CD4-positive, alpha-beta T cell treated with Interleukin-6 at 100 ng/mL for 8 hours (primary cell): ENCODE measurements at places on chromosomes 7 and 10.
A peak's percentile ranks its signal among the peaks of the same experiment; 100 is the strongest.

GRCh38 chr7:24169077-24169624 lies 114.8 kb upstream of the NPY start:
- DNase-seq, result no peak

- DNase-seq, result no peak
These were observed 119.4 kb downstream of the ST7 start for GRCh38 chr7:117072620-117073118.

DNA sequence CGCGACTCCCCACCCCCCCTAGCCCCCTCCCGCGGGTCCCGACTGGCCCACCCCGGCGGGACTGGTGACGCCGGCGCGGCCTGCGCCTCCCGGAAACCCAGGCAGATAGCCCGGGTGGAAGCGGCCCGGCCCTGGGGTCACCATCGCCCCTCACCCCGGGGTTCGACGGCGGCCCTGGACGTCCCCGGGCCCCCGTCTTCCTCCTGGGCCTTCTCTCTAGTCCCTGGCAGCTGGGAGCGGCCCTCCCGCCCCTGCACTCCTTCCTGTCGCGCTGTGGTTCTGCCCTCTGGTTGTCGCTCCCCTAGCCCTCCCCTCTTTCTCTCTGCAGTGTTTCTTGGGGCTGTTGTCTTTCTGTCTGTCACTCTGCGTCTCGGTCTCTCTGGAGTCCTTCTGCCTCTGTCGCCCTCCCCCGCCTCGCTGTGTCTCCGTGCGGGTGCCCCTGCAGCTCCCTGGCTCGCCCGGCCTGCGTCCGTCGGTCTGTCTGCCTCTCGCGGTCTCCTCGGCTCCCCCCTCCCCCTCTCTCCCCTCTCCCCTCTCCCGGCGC lies 90.5 kb upstream of the PAX2 start:
- no peak for DNase-seq

GRCh38 chr7:101877882-101878591 lies 60.6 kb downstream of the CUX1 start:
- no peak for DNase-seq

- no peak for DNase-seq
These were observed 46.2 kb downstream of the ICA1 start for GRCh38 chr7:8215648-8216333.

GRCh38 chr7:106561666-106562411 lies 99.1 kb downstream of the CCDC71L start:
- no peak for DNase-seq

DNA sequence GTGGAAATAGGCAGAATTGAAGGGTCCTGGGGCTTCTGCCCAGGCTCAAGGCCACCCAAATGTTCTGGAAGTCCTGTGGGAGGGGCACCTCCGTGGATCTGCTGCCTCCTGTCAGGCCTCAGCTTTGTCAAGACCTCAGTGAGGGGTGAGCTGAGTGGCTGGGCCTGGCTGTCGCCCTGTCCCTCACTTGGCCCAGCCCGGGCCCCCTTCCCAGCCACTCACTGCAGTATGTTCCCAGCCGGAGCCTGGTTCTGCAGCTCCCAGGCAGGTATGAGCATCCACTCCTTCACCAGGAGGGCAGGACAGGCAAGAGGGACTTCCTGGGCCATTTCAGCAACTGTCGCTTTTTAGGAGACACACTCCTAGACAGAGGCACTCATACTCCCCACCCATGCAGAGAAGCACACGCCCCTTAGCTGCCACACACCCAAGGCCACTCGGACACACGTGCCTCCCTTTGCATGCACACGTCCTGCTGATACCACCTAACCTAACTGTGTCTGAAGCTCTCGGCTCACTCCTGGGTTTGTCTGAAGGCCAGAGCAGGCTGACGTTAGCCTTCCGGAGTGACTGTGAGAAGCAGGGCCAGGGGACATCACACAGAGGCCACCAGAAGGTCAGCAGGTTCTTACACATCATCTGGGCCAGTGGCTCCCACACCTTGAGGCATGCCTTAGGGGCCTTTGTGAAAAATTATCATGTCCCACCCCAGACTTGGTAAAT lies 72.2 kb upstream of the COL13A1 start:
- no peak for DNase-seq

DNA sequence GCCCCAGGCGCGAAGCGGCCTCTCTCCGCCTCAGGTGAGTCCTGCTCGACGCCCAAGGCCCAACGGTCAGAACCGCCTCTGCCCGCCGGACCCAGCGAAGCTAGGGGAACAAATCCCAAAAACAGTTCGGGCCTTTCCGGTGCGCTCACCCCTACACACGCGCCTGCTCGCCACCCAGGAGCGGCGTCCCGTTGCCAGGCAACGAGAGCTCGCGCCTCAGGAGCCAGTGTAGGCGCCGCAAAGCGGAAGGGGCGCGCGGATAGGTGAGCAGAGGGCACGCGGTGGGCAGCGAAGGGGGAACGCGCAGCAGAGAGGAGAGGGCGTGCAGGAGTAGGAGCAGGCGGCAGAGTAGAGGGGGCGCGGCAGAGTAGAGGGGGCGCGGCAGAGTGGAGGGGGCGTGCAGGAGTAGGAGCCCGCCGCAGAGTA lies at the start of the genes DYDC1 and DYDC2:
TSS of gene DYDC1 (minus strand) at position 193 of the 426 bp plus-strand sequence. CDS start 4,154 bp downstream, outside the sequence.
TSS of gene DYDC2 (plus strand) at position 219 of the 426 bp plus-strand sequence. CDS start 5,663 bp downstream, outside the sequence.
- DNase-seq, result peak; percentile 48

DNA sequence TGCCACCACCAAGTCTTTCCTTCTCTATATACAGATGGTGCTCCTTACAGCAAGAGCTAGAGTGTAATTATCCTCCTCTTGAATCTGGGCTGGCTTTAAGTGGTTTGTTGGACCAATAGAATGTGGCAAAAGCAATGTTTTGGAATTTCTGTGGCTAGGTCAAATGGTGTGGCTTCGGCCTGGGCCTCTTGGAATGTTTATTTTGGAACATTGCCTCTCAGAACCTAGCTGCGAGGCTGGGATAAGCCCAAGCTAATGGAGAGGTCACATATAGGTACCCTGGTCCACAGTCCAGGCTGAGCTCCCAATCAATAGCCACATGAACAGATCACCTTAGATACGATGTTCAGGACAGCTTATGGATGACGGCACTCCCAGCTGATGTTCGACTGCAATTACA lies 556.7 kb downstream of the TYW1 start:
- DNase-seq, result no peak

DNA sequence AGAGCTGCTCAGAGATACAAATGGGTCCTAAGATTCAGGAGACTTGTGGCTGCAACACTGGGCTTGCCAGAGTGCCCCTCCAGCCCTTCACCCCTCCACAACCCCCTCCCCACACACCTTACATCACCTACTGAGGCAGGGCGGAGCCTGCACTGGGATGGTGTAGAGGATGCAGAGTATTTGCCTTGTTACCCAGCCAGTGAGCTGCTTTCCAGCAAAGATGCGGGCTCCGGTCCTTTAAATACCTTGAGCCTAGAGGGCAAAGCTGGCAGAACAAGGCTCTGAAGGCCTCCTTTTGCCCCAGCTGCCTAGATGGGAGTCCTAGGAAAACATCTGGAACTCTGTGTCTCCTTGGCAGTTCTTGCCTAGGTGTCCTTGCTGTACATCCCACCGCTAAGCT lies 34.6 kb downstream of the KAZALD1 start:
- no peak for DNase-seq

- no peak for DNase-seq
These were observed 25.1 kb downstream of the RAB18 start for GRCh38 chr10:27529010-27529783.

DNA sequence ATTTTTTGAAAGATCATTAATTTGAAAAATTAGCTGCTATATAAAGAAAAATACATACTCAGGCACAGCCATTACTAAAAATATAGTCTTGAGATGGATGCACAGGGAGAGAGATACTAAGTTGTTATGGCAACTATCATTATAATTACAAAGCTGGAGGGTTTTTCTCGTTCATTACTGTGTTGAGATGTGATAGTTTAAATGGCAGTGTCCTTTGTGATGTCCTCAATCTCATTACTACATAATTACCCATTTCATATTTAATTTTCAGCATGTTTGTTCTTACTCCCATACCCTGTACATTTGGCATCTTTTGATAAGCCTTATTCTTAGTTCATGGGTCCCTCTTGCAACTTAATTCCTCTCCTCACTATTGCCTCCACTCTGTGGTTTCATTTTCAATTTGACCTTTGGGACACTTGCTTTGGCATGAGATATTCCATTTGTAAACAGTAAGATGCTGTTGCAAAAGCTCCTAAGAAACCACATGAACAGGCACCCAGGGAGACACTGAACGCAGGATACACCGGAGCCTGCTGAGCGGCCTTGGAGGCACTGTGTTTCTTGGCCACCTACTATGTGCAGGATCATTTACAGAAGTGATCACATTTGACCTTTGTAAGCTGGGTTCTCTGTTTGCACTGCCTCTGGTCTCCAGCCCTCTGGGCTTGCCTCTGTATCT lies 4.8 kb upstream of the CPXM2 start:
- DNase-seq, result no peak

- no peak for DNase-seq
These were observed 745 bp downstream of the TCERG1L start for GRCh38 chr10:131310551-131311401.

DNA sequence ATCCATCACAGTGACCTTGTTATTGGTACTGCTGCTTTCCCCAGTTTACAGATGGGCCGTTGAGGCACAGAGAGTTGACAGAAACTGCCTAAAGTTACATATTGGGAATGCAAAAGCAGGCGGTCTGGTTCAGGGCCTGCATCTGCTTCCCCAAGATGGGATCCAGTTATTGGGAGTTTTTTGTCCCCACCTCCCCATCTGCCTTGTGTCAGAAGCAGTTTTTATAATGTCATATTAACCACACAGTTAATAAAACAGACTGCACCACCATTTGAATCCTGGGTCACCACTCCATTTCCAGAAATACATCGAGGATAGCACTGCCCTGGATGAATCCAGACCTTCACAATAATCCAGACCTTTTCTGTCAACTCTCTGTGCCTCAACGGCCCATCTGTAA lies 67.9 kb downstream of the CELF2 start:
- DNase-seq, result no peak

DNA sequence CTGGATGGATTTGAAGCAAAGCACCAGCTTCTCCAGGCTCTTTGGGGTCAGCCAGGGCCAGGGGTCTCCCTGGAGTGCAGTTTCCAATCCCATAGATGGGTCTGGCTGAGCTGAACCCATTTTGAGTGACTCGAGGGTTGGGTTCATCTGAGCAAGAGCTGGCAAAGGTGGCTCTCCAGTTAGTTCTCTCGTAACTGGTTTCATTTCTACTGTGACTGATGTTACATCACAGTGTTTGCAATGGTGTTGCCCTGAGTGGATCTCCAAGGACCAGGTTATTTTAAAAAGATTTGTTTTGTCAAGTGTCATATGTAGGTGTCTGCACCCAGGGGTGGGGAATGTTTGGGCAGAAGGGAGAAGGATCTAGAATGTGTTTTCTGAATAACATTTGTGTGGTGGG lies 14.2 kb downstream of the LEP start:
- DNase-seq, result no peak

DNA sequence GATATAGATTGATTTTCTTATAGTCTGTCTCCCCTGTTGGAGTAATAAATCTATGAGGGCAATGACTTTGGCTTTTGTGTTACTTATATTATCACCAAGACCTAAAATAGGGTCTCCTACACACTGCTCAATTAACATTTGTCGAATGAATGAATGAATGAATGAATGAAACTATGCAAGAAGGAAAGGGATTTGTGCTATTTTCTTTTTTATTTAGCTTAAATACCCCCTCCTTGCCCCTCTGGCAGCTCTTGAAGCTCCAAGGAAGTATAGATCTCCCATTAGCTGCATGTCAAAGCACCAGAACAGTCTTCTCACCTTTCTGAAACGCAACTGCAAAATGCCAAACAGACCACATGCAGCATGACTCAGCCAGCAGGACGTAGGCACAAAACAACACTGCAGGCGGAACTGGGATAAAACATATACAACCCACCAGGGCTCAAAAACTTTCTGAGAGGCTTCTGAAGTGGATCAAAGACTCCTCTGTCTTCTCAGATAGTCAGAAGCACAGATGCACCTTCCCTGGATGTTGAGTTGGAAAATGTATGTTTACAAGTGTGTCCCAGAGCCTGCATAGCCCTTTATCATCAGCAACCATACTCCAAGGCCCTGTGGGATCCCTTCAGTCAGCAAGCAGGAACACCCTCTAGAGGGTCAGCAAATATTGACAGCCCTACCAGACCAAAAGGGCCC lies 187.8 kb downstream of the NPSR1 start:
- DNase-seq, result no peak

DNA sequence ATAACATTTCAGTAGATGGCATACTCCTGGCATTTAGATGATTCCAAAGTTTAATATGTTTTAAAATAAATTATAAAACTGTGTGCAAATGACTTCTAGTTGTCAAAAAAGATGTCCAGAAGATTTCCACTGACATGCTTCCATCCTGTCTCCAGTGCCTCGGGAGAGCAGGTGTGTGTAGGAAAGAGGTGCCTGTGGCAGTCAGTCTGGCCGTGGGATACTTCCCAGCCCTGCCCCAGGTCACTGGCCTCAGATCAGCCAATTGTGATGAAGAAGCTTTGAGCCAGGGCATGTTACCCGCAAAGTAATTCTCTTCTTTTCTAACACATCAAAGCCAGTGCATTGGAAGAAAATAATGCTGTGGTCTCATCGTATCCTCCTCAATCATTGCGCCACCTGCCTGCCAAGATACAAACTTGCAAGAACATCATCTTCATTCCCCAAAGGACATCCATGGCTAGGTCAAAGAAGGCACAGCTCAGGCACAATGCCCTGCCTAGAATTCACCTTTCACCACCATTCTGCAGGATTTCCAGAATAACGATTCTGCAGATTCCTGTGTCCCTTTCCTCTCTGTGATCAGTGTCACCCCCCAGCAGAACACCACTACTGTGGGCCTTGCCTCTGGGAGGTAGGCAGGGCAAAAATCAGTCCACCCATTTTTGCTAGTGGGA lies 6.3 kb upstream of the KCNMA1 start:
- DNase-seq, result no peak

- DNase-seq, result no peak
These were observed at the start of gene TFPI2 for GRCh38 chr7:93890464-93891068. Gene TFPI2, minus strand, starts transcription at chr7:93890753. Its CDS starts 75 bp downstream, at chr7:93890678.

DNA sequence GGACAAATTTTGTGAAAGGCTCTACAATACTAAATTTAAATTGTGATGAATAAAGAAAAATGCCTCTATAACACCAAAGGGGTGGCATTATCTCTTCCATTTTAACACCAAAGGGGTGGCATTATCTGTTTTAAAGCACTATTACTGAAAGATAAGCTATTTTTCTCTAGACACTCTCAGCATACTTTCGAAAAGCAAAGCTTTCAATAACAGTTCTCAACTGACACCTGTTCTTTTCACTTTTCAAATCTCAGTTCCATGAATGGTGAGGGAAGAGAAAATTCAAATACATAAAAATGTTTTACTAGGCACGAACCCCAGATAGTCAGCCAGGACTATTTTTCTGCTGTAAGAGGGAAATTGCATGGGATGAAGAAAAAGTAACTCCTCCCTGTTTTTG lies 103.8 kb downstream of the CPEB3 start:
- no peak for DNase-seq
